CD14-positive monocyte (primary cell): ENCODE measurements at places on chromosomes 2 and 18. TPM values are rescaled to one million over a fixed set of nuclear protein-coding genes. Genes with fewer than 3 reads are reported as not detected.

Gene RIT2
- not detected for polyA plus RNA-seq

Gene MERTK
- 11.8 and 17.0 TPM in 2 replicates for polyA plus RNA-seq

Gene IL18R1
- polyA plus RNA-seq, result 0.03 and 0.08 TPM in 2 replicates

Gene ZNF396
- 1.9 TPM for polyA plus RNA-seq
